Heart left ventricle (tissue), 16 donors: ENCODE measurements at places on chromosomes 1 and 21. TPM values are rescaled to one million over a fixed set of nuclear protein-coding genes. Genes with fewer than 3 reads are reported as not detected.

- H3K27me3 ChIP-seq, result peaks cover 4% of the 10 kb centered on the region
- no peaks in the 10 kb centered on the region for H3K36me3 ChIP-seq
- H3K4me1 ChIP-seq, result no peaks in the 10 kb centered on the region
- no peak overlapping the region for H3K4me3 ChIP-seq
Observed at GRCh38 chr1:11535761-11536572, 57.0 kb downstream of the DISP3 start.

DNA sequence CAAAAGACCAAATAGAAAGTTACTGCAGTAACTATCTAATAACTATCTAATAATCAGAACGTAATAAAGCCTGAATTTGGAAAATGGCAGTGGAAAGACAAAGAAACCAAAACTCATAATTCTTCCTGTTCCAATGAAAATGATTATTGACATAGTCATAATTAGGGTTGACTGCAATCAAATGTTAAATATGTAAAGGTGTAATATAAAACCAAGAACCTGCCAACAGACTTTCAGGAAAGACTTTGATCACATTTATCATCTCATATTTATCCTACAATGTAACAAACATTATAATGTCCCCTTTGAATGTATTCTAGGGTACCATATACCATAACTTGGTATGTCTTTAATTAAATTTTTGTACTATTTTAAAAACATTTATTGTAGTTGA, 26.9 kb downstream of the NRIP1 start:
- H3K4me1 ChIP-seq, result peaks cover 4% of the 10 kb centered on the region
- H3K27me3 ChIP-seq, result no peaks in the 10 kb centered on the region
- no peak for DNase-seq

- no peak for DNase-seq
- no peak overlapping the region for H3K4me3 ChIP-seq
- H3K4me1 ChIP-seq, result no peaks in the 10 kb centered on the region
- no peaks in the 10 kb centered on the region for H3K36me3 ChIP-seq
- no peaks in the 10 kb centered on the region for H3K27me3 ChIP-seq
- no peak overlapping the region for H3K27ac ChIP-seq
Observed at GRCh38 chr1:68011657-68012375, 38.6 kb downstream of the DIRAS3 start.

DNA sequence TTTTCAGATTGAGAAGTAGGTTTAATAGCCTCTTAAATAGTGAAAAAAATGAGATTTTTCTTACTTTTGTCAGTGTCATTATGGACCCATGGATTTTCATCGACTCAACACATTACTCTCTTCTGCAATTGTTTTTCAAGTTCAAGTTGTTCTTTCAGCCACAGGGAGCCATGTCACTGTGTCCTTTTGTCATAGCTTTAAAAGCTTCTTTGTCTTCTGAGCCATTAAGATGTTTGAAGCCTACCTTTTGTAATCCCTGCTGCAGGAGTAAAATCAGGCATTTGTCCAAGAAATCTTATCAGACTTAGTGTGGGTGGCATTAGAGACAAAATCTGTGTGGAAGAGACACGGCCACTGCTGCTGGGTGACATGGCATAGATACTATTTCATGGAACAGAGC, 92.8 kb upstream of the ZP4 start:
- no peak overlapping the region for H3K4me3 ChIP-seq
- DNase-seq, result no peak
- H3K27me3 ChIP-seq, result no peaks in the 10 kb centered on the region
- no peak overlapping the region for H3K27ac ChIP-seq
- no peaks in the 10 kb centered on the region for H3K4me1 ChIP-seq
- no peaks in the 10 kb centered on the region for H3K36me3 ChIP-seq

ETV3L gene
- total RNA-seq, result not detected

GRCh38 chr1:89763649-89763986, 57.2 kb upstream of the LRRC8D start:
- H3K4me3 ChIP-seq, result peak overlapping the region; percentile 38
- peaks cover 41% of the 10 kb centered on the region for H3K4me1 ChIP-seq
- no peaks in the 10 kb centered on the region for H3K27me3 ChIP-seq
- H3K36me3 ChIP-seq, result no peaks in the 10 kb centered on the region
- no peak overlapping the region for H3K27ac ChIP-seq
- DNase-seq, result no peak

PTPN22 gene
- 0.82 TPM for total RNA-seq

DNA sequence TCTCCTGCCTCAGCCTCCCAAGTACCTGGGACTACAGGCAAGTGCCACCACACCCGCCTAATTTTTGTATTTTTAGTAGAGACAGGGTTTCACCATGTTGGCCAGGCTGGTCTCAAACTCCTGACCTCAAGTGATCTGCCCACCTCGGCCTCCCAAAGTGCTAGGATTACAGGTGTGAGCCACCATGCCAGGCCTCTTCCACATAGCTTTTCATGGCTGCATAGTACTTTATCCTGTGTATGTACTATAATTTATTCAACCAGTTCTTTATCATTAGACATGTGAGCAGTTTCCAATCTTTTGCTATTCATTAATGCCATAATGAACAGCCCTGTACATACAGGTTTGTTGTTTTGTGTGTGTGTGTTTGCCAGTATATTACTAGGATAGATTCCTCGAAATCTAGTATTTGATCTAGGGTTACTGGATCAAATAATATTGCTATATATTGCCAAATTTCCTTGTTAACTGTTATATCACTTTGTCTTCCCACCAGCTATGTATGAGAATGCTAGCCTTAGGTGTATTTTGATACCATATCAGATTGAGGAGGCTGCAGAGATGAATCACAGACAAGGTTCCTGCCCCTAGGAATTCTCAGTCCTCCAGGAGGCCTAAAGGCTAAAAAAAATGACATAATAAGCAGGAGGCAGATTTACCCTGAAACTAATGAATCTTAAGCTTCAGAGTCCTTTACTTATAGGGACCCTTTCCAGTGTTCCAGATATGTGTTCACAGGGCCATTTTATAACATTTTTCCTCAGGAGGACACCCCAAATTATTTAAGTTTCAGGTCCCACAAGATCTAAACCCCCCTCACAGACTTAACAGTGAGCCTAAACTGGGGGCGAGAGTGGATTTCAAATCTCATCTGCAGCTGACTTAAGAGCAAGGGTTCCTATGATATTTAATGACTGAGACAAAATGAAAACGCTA, 2.1 kb upstream of the PDIK1L start:
- no peak for DNase-seq
- H3K27me3 ChIP-seq, result no peaks in the 10 kb centered on the region
- H3K4me3 ChIP-seq, result no peak overlapping the region
- H3K36me3 ChIP-seq, result peaks cover 4% of the 10 kb centered on the region
- H3K4me1 ChIP-seq, result peaks cover 36% of the 10 kb centered on the region
- H3K27ac ChIP-seq, result no peak overlapping the region
